H4 (cell line): ENCODE measurements at places on chromosomes 6 and 20. TPM values are rescaled to one million over a fixed set of nuclear protein-coding genes. Genes with fewer than 3 reads are reported as not detected.

ADGRF1 gene
- 0.17 TPM in 1 of 2 replicates, not detected in the other for total RNA-seq

RGS17 gene
- total RNA-seq: 1.1 and 1.5 TPM in 2 replicates

RFX6 gene
- total RNA-seq: not detected in 2 replicates

OPN5 gene
- total RNA-seq: 0.17 TPM in 1 of 2 replicates, not detected in the other

GUCA1A gene
- total RNA-seq: not detected in 2 replicates

GRCh38 chr6:22476811-22477390 is 92.5 kb upstream of the HDGFL1 start:
- no peak for DNase-seq

DNA sequence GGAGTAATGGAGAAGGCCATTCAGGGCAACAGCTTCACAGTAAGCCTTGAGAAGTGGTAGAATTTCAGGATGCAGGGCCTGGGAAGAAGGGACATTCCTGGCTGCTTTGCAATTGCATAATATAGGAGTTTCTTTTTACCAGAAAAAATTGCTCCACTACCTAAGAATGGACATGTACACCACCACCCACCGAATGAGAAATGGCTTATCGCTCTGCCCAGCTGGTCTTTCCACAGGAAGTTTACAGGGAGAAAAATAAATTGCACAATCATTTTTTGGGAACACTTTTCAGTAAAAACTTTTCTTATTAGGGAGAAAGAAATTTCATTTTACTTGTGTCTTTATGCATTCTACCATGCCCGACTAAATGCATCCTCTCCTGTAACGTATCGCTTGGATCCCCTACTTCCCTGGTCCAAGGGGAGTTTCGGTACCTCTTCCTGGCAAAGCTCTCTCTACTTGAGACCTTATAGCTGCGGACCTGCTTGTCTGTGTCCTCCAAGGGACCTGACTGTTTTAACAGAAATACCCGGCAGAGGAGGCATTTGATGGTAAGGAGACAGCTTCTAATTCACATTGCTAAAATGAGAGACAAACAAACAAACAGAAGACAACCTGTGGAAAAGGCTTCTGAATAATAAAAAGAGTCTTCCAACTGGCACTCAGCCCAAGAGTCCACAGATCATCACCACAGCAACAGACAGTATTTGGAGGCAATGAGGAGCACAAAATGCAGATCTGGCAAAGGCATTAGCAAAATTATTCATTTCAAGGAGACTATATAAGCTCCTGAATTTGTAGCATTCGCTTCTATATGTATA is 54.2 kb downstream of the MAP3K5 start:
- no peak for DNase-seq

DNA sequence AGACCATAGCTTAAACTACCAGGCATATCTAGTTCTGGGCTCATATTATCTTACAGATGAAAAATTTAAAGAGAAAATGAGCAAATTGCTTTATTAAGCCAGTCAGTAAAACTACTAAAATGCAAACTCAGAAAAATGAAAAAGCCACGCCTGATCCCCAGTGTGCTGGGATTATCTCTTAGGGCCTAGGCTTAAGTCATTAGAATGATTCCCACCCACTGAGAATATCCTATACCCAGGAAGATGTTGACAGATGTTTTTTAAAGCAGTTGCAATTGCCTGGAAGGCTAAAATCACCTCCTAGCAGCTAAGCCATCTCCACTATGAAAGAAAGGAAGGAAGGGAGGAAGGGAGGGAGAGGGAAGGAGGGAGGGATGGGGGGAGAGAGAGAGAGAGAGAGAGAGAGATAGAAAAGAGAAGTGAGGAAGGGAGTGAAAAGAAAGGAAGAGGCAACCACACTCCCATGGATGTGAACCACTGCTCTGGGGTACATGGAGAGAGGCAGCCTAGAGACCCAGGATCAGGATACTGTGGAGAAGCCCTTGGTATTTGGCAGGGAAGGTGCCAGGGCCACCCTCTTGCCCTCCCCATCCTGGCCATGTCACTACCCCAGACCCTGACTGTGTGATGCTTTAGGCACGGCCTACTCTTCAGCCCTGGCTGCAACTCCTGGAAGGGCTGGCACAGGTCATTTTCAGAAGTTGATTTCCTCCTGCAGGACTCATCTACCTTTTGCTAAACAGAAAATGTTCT is 21.9 kb downstream of the NEDD9 start:
- DNase-seq: no peak

- DNase-seq: no peak
Observed at GRCh38 chr6:139053382-139053781, 24.8 kb downstream of the ABRACL start.

- no peak for DNase-seq
Observed at GRCh38 chr6:148873154-148873553, 126.3 kb downstream of the UST start.

GRCh38 chr6:47655719-47656595 is 42.4 kb upstream of the ADGRF4 start:
- DNase-seq: peak; percentile 80

DNA sequence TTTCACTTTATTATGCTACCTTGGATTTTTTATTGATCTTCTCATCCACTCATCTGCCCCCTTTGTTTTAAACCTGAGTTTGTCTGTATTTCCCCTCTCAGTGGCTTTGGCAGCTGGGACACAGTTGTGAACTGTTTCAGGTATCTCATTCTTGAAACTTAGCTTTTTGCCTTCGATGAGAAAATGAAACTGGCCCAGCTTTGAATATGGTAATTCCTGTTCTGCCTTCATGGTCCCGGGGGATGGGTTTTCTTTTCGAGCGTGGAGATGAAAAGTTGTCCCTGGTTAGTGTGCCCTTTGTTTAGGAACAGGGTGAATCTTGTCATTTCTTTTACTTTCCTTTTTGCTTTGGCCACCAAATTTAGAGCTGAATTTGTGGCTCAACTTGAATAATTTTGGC is 25.6 kb downstream of the DHX35 start:
- DNase-seq: no peak

- DNase-seq: no peak
Observed at GRCh38 chr20:62647521-62648317, 5.4 kb downstream of the SLCO4A1 start.

DNA sequence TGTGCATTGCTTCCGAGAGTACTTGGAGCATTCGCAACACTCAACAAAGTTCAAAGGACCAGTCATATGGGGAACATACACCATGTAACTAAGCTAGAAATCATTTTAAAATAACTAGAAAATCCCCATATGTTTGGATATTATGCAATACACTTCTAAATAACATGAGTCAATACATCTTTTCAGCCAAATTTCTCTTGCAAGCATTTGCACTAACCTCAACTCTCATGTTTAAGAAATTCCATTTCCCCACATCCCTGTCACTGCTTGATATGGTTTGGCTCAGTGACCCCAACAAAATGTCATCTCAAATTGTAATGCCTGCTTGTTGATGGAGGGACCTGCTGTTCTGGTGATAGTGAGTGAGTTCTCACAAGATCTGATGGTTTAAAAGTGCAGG is 85.7 kb upstream of the CST7 start:
- no peak for DNase-seq

DNA sequence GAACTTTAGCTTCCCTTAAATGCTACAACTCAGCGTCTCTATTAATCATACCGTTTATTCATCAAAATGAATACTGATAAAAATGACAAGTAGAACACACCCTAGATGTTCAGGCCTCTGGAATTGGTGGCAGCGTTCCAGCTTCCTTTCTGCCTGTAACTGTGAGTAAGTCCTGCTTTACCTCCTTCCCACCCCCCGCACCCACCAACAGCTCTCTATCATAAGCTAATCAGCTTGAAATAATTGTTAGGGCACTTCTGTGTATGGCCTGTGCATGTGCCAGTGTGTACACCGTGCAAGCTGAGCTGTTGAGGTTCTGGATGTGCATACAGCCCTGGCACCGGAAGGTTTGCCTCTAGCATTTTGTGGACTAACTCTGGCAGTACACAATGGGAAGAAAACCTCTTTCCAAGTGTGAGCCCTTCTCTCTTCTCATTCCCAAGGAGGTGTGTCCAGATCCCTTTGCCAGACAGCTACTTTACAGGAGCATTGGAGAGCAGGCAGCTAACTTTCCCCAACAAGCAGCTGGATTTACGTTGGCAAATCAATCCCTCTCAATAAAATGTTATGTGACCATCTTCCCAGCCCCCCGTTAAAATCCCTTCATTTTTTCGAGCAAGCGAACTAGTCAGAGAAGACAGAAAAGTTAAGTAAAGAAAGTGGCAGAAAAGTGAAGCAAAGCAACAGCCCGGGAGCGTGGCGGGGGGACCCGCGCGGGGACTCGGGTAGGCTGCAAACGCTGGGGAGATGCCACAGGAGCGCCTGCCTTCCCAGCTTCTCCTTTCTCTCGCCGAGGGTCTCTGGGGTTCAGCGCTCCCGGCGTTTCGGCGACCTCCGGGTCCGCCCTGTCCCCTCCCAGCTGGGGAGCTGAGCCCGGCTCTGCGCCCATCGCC is 803 bp upstream of the ADGRG6 start:
- DNase-seq: no peak

GRCh38 chr6:84018453-84019061 is 15.0 kb upstream of the MRAP2 start:
- no peak for DNase-seq

GRCh38 chr6:57469072-57469471 is 151.6 kb downstream of the PRIM2 start:
- no peak for DNase-seq

DNA sequence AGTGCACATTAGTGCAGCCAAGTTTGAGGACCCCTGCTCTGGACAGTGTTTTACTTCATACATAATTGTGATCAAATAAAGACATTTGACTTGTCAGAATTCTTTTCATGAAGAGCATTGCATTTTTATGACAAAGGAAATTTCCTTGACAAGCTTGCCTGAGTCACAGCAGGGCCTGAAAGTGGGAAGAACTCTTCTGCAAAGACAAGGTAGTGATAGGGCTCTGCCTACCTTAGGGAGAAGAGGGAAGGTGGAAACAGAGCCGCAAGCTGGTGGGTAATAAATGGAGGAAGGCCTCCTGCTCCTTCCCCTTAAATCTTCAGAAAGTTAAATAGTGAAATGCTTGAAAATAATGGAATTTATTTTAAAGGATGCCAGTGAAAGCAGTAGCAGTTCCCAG is 118.2 kb downstream of the DHX35 start:
- DNase-seq: no peak

DNA sequence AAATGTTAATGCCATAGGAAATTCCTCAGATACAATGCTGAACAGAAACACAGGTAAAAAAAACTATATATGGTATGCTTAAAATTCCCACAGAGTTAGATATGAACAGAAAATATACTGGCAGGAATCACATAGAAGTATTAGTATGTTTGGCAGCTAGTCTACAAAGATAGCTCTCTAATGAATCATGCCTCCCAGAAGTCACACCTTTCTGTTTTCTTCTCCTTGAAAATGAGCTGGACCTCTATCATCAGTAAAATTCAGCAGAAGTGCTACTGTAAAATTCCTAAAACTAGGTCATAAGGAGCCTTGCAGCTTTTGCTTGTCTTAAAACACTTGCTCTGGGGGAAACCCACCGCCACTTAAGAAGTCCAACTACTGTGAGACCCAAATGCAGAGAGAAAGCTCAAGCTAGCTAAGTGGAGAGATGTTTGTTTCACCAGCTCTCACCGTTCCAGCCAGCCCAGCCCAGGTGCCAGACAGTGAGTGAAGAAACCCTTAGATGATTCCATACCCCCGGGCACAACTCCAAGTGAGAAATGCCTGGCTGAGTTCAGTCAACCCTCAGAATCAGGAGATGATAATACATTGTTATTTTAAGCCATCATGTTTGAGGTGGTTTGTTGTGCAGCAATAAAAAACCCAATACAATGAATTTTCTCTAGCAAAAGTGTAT is 43.0 kb downstream of the TSPYL4 start:
- DNase-seq: peak; percentile 5

DNA sequence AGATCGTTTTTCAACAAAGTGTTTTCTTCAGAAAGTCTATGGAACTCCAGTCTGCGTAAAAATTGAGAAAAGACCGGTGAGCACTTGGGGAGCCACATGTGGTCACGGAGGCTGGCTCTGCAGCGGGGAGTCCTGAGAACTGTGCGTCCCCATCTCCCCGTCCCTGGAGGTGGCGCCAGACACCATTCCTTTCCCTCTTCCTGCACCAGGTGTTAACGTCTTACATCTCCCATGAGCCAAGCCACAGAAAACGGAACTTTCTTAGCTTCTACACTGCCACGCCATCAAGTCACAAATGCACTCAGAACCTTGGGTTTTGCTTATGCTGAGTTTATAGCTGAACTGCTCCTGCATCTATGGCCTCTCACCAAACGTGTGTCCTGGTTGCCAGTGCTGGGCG is 62.6 kb downstream of the GINS1 start:
- peak; percentile 31 for DNase-seq

DNA sequence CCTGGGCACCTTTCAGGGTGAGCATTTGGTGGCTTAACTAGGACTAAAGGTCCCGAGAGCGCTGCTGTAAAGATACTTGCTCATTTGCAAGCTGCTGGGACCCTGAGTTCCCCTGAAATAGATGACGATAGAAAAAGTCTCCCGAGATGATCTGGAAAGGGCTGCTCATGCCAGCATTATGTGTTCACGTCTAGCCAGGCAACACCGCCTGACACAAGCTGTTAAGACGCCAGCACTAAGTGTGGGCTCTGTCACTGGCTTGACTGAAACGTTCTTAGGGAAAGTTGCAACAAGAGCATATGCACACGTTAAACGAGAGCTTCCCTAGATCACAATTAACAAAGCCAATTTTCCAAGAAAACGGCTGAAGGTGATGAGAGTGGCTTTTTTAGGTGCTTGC is 113.7 kb downstream of the SLC23A2 start:
- DNase-seq: no peak

- no peak for DNase-seq
Observed at GRCh38 chr6:117304446-117304845, 39.1 kb downstream of the VGLL2 start.

DNA sequence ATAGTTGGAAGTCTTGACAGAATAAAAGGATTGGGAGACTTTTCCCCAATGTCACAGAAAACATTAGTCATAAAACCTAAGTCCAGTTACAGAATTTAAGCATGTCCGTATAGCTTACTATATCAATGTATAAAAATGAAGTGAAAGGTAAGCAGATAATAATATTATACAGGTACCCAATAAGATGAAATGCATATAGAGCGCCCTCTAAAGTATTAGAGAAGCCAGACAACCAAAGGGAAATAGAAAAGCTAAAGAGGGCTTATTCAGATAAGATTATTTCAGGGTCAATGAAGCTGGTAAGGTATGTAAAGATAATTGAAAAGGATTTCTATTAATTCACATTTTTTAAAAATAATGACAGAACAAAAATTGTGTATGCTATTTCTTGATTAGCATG is 947.7 kb upstream of the MAP3K7 start:
- DNase-seq: no peak

DNA sequence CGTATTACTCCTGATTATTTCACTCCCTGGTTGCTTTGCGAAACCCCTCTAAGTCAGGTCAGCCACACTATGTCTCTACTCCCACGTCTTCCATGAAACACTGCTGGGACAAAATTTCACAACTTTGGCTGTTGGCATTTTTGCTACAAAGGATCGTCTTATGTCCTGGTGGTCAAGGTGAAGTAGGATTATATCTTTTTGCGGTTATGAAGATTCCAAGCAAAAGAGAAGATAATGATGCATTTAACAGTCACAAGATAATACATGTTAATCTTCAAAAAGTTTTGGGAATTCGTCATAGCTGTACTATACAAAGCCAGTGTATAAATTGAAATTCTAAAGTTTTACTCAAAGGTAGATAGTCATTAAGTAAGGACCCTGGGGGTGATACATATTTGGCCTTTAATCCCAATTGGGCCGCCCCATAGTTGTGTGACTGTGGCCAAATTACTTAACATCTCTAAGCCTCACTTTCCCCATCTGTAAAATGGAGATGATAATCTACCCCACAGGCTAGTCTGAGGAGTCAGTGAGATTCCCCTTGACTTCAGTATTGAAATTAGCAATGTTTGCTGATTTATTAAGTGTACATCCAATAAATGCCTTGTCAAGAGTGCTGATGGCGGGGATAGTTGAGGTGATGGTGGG is 212.1 kb downstream of the ARID1B start:
- DNase-seq: no peak
